ENCODE measurements at places on chromosomes 4 and X.

- DNase-seq, result no peak
Measured at GRCh38 chr4:125594056-125594602, 279.4 kb downstream of the FAT4 start.

- DNase-seq, result no peak
Measured at GRCh38 chr4:10762561-10762960, 78.0 kb upstream of the CLNK start.

- DNase-seq, result no peak
Measured at GRCh38 chr4:140607852-140608251, 39.1 kb upstream of the UCP1 start.

GRCh38 chr4:88928852-88929251 is 128.1 kb downstream of the FAM13A start:
- DNase-seq, result no peak

- DNase-seq, result no peak
Measured at GRCh38 chr4:68451246-68452211, 4.3 kb downstream of the TMPRSS11E start.

- DNase-seq, result no peak
Measured at GRCh38 chr4:71630803-71631202, 153.1 kb downstream of the GC start.

DNA sequence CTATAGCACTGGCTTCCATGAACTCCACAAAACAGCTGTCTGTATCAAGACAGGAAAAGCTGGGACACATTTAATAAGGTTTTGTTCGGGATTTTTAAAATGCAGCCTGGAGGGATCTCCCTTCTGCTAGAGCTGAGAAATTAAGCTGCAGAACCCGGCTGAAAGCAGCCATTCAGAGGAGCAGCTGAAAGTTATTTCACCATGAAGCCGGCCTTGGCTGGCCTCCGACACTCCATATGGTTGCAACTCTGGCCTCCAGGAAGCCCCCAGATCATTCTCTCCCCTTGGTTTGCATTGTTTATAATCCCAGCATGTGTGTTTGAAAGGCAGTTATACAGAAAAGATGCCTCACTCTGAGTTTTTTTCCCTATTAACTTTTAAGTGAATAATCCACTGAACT is 239.4 kb downstream of the SPATA18 start:
- no peak for DNase-seq

DNA sequence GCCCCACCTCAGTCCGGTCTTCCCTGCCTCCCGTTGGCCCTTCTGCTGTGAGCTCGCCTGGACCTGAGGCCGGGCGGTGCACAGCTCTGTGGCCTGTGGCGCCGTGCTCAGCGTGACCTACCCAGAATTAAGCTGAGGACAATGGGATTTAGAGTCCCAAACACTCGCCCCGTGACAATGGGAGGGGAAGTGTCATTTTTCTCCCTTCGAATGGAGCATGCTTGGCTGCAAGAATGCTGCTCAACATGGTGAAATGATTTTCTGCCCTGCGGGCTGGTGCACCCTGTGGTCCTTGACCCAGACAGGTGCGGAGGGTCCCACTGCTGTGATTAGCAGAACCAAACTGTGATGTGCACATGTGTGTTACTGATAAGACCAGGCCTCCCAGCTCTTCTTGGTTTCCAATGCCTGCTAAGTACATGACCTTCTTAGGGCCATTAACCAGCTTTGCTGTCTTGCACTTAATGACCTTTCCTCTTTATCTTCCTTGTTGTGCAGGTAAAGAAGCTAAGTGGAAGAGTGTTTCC is 772 bp downstream of the EOLA1 start:
- no peak for DNase-seq
